ENCODE measurements at places on chromosomes 6 and 20. TPM values are rescaled to one million over a fixed set of nuclear protein-coding genes. Genes with fewer than 3 reads are reported as not detected.

- DNase-seq, result no peak
Measured at GRCh38 chr6:166763606-166764472, 136.8 kb upstream of the RPS6KA2 start.

Gene STK38
- 16.1 TPM for total RNA-seq

Gene CALHM6
- 2.3 TPM for total RNA-seq

Gene HRH3
- total RNA-seq, result not detected

DNA sequence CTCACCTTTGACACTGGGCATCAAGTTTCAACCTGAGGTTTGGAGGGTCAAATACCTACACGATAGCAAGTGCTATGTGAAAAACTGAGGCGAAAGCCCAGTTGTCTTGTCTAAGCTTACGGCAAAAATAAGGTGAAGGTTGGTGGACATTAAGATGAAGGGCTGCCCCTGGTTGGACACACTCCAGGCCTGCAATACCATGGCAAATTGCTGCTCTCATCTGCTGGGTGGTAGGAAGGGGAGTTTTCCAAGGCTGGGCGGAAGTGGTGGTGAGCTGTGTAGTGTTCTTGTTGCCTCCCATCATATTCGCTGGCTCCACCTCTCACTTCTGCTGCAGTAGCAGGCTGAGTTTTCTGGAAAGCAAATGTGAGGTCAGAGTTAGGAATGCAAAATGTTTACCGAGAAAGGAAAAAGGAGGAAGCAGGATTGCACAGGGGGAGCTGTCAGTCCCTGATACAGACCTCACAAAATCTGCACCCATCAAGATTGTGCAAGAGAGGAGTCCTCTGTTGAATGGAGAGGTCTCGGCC, 33.7 kb downstream of the SCP2D1 start:
- no peak for DNase-seq

Gene WFDC12
- not detected for total RNA-seq

Gene SIM1
- not detected for total RNA-seq

DNA sequence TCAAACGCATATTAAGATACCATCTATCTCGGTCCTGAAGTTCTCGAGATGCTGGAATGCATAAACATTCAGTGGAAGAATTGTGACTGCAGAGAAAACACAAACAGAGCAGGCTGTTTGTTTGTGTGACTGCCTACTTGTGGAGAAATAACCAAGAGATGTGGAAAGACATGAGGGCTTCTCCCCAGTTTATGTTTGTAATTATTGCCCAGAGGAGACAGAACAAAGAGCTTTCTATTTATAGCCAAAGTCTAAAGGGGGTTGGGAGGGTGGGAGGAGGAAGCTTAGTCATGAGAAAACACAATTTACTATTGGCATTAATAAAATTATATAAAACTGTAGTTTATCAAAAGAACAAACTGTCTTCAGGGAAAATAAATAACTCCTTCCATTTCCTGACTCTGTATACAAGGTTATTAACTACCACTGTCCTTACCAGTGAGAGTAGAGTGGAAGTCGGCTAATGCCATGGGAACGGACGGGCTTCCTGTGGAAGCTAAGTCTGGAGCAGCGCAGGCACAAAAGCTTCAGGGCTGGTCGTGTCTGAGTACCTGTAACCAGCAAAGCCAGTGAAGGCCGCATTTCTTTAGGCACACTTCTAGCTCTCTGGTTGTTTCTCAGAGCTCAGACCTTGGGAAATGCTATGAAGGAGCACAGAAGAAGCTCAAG, 200.2 kb upstream of the SUPT3H start:
- DNase-seq, result no peak

DNA sequence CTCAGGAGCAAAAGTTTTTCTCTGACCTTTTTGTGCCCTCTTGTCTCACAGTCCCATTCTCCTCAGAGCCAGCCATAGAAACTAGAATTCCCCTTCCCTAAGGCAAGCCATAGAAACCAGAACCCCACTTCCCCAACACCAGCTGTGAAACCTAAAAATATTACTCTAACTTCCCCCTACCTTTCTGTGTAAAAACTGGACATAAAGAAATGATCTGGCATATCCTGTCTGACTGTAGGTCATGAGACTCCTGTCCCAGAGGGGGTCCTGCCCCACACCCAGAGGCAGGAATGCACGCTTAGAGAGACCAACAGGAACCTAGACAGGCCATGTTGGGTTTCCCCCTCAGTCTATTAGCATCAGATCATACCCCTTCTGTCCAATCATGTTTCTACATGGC, 140.6 kb upstream of the SLC22A16 start:
- no peak for DNase-seq

DNA sequence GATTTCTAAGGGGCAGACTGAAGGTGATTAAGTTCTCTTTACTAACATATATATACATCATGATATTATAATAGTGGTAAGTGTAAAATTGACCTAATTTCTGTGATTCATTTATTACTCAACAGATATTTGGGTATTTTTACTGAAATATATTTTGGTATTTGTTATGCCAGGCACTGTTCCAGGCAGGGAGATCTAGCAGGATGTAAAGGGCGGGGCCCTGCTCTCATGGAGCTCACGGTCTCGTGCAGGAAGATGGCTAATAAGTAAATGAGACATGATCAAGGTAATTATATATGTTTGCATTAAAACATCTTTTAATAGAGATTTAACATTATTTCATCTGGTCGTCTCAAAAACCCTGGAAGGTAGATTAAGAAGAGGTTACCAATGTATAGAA, 27.7 kb downstream of the FAM50B start:
- no peak for DNase-seq

DNA sequence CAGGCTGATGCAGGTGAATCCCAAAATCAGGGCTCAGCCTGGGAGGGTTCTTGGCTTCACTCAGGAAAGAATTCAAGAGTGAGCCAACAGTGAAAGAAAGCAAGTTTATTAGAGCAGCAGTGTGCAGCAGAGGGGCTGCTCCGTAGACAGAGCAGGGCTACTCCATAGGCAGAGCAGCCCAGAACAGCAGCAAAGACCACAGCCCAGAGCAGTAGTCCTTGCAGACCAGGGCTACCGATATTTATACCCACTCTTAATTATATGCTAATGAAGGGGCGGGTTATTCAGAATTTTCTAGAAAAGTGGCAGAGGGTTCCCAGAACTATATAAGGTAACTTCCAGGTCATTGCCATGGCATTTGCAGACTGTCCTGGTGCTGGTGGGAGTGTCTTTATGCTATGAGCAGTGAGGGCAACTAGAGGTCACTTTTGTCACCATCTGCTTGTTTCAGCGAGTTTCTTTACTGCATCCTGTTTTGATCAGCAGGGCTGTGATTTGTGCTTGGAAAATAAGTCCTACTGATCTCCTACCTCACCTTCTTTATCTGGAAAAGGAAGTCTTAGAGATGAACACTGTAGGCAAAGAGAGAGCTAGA, 39.8 kb upstream of the PTPN1 start:
- DNase-seq, result no peak

- DNase-seq, result no peak
Measured at GRCh38 chr6:73800997-73801396, 105.0 kb downstream of the CD109 start.

- DNase-seq, result no peak
Measured at GRCh38 chr20:31577194-31577593, 27.9 kb upstream of the ID1 start.

DNA sequence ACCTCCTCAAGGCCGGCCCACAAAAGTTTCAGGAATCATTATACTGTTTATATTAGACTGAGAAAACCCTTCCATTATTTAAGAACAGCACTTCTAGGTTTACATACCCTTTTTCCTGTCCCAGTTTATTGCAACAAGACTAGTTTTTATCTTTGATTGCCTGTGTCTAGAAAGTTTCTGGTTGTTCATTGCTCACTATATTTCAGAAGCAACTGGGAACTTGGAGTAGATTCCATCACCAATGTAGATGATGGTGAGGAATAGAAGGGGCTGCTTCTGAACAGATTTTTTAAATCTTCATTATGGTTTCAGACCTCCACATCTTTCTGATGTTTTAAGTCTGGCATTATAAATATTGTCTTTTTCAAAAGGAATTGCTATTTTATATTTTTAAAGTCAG, 93.0 kb downstream of the BCAS1 start:
- DNase-seq, result no peak

DNA sequence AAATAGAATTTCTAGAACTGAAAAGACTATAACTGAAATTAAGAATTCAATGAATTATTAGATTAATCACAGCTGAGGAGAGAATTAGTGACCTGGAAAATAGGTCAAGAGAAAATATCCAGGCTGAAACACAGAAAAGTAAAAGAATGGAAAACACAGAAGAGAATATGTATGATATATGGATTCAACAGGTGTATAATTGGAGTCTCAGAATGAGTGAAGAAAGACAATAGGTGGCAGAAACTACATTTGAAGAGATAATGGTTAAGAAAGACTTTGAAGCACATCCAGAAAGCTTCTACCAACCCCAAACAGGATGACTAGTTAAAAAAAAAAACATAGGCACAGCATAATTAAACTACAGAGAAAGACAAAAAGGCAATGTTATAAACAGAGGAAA, 196.2 kb upstream of the ASCC3 start:
- DNase-seq, result no peak

GRCh38 chr20:35523298-35523888, 6.1 kb downstream of the C20orf173 start:
- no peak for DNase-seq

Gene FOXS1
- total RNA-seq, result 1.9 TPM

Gene FAM184A
- 2.2 TPM for total RNA-seq

DNA sequence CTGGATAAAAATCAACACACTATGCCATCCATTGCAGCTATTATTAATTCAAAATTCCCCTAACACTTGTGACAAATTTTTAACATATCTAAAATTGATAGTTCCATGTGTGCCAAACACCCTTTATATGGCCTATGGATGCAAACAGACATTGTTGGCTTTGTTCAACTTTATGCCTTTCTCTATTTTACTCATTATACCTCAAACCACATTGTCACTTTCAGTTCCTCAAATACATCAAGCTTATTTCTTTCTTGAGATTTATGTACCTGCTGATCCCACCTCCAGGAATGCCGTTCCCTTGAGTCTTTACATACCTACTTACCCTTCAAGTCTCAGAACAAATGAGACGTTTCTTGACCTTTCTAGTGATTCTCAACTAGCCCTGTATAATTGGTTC, 193.5 kb upstream of the PLN start:
- DNase-seq, result no peak

GRCh38 chr6:161694995-161695394, 421.1 kb upstream of the AGPAT4 start:
- DNase-seq, result no peak

DNA sequence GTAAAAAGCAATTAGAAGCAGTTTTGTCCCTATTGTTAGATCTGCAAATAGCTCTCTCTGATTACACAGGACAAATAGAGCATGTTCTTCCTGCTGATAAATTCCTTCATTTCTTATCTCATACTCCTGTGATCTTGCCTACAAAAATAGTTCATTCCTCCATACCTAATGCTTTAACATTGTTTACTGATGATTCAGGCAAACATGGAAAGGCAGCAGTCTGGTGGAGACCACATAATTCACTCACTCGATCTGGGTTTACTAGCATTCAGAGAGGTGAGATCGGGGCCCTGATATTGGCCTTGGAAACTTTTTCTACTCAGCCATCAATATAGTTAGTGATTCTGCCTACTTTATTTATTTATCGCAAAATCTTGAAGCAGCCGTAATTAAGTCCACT, 20.2 kb downstream of the HLA-DPA1 start:
- no peak for DNase-seq

DNA sequence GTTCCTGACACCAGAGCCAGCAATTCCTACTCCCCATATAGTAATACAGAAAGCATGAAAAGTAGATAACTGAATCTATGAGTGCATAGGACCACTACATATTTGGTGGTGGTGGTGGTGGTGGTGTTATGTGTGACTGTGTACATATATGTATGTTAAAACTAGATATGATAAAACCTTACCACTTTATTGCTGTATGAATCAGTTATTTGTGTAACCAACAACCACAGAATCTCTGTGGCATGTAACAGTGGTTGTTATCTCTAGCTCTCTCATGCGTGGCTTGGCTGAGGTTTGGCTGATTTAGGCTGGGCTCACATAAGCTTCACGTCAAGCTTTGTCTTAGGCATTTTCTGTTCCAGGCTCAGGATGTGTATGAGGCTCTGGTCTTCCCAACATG, 55.7 kb downstream of the PLCB1 start:
- DNase-seq, result no peak

Gene MRPS18B
- 87.7 TPM for total RNA-seq

Gene MMP24
- total RNA-seq, result 2.2 TPM

DNA sequence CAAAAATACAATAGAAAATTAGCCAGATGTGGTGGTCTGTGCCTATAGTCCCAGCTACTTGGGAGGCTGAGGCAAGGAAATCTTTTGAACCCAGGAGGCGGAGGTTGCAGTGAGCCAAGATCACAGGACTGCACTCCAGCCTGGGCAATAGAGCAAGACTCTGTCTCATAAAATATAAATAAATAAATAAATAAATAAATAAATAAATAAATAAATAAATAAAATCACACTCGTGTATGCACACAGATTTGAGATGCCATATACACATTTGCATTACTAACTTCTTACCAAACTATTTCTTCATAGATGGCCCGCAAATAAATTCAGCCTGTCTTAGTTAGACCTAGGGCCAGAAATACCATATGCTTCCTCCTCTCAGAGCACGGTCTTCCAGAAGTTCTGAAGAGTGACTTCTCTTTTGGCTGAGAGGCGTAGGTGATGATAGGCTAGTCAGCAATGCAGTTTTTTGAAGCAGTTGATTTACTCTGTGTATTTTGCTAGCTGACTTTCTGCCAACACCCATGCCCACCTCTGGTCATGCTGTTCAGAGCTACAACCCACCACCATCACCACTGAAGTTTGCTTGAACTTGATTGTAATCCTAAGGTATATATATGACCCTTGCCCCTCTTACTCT, 150.1 kb downstream of the SASH1 start:
- DNase-seq, result no peak

GRCh38 chr6:105875974-105876640, 210.0 kb upstream of the PRDM1 start:
- no peak for DNase-seq

Gene SPTLC3
- 4.2 TPM for total RNA-seq

DNA sequence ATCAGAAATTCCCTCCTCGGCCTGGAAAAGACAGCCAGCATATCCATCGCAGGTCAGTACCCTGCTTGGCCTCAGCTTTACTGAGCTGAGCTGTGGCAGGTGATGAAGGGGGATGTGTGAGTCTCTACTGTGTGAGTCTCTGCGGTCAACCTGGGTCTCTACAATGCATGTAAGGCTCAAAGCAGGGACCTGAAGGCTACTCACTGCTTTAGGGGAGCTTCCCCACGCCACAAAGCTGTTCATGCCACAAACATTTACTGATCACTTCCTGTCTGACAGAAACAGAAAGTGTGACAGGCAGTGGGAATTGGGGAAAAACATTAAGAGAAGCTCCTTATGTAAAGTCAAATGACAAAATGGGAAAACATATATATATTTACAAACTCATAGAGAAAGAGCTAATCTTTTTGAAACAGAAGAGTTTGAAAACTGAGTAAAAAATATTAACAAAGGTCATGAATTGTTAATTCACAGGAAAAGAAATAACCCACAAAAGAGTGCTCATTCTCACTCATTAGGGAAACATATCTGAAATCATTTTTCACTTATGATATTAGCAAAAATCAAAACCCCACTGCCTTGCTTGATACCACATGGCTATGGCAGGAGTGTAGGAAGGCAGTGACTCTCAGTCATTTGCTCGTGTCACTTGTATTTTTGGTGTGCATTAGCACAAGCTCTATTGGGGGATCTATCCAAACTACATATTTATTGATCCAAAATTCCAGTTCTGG, 5.8 kb downstream of the BTN3A3 start:
- no peak for DNase-seq

Gene CRIP3
- not detected for total RNA-seq

GRCh38 chr20:6173481-6173880, 50.7 kb upstream of the FERMT1 start:
- no peak for DNase-seq

Data from right atrium auricular region (tissue), 2 donors.